ENCODE measurements at places on chromosomes 5 and 9.
A peak's percentile ranks its signal among the peaks of the same experiment; 100 is the strongest.

DNA sequence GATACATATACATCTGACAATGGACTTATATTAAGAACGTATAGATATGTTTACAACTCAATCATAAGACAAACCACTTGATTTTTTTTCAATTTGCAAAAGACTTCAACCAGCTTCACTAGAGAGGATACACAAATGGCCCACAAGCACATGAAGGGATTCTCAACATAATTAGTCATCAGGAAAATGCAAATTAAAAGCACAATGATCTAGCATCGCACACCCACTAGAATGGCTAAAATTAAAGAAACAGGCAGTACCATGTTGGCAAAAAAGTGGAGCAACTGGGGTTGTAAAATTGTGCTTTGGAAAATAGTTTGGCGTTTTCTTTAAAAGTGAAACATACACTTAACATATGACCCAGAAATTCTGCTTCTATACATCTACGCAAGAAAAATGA, 80.0 kb upstream of the TRIO start:
- DNase-seq, result no peak

- DNase-seq, result peak; percentile 39
These were observed 261.2 kb upstream of the ANKRD55 start for GRCh38 chr5:56494300-56494731.

GRCh38 chr5:8239198-8239597, 370.2 kb downstream of the MTRR start:
- DNase-seq, result no peak

DNA sequence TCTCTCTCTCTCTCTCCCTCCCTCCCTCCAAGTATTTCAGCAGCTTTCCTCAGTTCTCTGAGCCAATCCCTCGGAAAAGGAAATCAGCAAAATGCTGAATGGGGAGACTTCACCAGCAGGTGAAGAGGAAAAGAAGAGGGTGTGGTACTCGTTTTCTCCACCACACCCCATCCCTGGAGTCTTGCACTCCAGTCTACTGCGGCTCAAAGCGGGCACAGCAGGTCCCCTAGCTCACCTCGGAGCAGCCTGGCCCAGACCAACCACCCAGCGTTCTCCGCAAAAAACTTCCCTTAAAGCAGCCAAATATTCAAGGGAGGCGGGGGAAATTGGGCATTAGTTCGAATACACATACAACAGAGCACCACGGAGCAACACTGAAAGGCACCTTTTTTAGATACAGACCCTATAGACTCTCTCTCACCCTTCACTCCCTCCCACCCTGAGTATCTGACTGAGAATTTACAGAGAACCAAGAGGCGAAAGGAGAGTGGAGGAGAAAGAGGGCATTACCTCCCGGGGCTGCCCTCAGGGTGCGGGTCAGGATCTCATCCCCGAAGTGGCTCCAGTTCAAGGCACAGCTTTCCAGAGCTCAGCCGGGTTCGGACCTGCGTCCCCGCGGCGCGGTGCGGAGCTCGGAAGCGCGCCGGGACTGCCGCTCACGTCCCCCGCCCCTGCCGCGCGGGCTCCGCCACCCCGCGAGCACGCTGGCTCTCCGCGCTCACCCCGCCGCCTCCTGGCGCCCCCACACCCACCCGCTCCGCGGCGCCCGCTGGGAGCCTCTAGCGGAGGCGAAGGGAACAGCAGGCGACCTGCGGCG, 1638.5 kb upstream of the C9orf72 start:
- peak; percentile 61 for DNase-seq

GRCh38 chr5:51599587-51599986, 216.3 kb downstream of the ISL1 start:
- DNase-seq, result no peak

- DNase-seq, result no peak
These were observed 23.9 kb upstream of the LPCAT1 start for GRCh38 chr5:1547655-1548054.

All from left hindlimb (tissue), 1 donor.